Glutamatergic neuron (in vitro differentiated cells): ENCODE measurements at places on chromosomes 5 and 9. TPM values are rescaled to one million over a fixed set of nuclear protein-coding genes. Genes with fewer than 3 reads are reported as not detected.

The TMEM215 gene
- 0.27 TPM for total RNA-seq

DNA sequence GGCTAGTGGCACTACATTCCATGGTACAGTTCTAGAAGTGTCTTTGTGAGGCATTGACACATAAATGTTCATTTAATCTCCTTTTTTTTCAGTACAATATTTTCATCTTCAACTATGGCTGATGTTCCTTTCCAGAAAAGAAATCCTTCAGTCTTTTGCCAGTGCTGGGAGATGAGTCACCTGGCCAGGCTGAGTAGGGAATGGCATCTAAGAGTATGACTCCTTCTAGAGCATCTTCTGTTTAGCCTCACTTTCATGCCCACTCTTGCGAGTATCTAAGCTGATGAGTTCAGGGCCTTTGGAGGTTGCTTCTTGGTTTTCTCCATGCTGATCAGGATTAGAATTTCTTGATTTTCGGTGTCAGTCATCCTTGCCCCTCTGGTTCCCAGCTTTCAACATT, 124.4 kb downstream of the SLC28A3 start:
- DNase-seq, result no peak

- no peak for DNase-seq
Measured at GRCh38 chr9:112072721-112073638, 102.1 kb downstream of the SUSD1 start.

DNA sequence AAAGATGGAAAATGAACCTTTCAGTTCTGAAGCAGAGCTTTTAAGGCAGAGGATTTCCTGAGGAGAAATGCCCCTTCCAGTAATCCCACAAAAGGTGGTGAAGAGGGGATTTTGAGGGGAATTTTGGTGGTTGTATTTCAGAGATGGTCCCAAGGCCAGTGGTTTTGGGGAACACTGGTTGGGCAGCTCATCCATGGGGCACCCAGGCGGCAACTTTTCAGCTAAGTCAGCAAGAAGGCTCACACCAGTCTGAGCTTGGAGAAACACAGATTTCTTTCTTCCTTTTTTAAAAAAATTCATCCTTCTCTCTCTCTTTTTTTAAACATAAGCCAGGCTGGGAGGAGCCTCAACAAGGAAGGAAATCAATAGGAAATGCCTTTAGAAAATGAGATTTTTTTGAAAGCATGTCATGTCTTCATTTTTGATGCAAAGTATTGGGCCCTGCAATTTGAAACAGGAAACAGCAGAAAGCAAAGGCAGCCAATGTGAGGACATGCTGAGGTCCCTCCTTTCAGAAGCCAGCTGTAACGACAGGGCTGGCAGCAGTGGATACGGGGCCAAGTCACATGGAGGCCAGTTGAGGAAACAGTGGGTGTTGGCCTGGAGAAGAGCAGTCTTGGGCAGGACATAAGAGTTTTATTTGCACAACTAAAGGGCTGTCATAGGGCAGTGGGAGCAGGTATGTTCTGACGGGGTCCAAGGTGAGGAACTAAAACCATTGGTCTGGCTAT, 155.3 kb upstream of the KLF4 start:
- DNase-seq, result no peak

- DNase-seq, result no peak
Measured at GRCh38 chr5:76469656-76470290, 66.7 kb downstream of the IQGAP2 start.

DNA sequence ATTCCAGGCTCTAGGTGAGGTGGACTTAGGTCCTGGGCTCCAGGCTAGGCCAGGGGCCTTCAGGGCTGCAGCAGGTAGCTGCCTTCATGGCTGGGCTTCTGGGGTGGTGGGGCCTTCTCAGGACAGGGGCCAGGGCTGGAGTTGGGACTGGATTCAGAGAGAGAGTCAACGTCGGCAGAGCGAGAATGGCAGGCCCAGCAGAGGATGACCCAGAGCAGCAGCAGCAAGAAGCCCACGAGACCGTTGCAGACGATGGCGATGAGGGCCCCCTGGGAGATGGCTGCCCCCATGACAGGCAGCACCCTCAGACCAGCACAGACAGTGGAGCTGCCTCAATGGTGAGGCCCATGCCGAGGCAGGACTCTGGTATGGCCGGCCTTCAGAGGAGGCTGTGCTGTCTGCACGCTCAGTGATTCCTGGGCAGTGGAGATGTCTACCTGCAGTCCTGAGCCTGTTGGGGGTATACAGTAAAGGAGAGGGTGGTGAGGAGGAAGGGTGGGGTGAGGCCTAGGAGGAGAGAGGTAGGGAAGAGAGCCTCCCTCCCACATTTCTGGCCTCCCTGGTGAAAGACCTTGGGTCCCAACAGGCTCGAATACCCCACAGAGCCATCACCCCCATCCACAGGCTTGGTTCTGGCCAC, 1.3 kb downstream of the ENHO start:
- no peak for DNase-seq

DNA sequence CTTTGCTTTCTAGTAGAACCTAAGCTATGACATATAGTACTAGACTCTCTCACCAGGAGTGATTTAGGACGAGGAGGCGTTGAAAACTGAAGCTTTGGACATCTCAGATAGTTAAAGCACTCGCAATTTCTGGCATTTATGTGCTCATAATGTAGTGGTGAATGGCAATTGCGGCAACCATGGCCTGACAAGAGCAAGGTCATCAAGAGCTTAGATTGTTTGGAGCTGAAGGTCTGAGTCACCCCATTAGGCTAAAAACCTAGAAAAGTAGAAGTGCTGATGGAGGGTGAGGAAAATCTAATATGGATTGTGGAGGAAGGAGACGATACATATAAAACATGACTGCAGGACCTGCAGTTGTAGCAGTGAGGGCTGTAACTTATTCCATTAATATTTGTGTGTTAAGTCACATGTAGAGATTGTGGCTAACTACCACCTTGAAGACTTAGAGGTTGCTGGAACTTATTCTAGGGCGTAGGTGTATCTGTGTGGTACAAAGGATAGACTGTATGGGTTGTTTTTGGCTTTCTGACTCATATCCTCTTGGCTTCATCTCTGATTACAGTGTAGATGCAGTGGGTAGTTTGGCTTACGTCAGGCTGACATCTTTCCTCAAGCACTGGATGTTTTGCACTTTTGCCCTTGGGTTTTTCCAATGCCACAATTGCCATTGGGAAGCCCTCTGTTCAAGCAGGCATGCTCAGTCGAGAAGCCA, 138.9 kb upstream of the CDKN2B start:
- no peak for DNase-seq

The SLC23A1 gene
- not detected for total RNA-seq

DNA sequence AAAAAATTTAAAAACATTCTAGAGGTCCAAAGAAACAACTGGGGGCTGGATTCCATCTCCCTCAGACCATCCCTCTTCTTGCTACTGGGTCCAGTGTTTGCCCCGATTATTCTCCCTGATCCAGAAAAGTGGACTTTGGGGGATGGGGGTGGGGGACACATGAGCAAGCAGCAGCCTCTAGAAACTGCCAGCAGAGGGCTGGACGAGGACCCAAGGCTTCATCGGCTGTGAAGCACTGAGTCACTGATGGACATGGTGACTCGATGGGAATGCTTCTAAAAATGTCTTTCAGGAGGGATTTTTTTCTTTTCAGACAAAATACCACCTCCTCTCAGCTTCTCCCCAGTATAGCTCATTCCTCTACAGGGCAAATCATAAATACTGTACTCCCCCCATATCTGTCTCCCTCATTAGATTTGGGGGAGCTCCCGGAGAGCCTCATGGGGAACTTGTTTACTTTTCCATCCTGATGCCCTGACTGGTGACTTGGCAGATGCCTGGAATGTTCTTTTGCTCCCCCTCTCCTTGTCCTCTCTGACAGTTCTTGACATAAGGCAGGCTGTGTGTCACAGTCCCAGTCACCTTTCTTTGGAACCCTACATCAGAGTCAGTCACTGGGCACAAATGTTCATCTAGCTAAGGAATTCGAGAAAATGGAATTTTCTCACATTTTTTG, 67.2 kb upstream of the STC2 start:
- DNase-seq, result no peak

DNA sequence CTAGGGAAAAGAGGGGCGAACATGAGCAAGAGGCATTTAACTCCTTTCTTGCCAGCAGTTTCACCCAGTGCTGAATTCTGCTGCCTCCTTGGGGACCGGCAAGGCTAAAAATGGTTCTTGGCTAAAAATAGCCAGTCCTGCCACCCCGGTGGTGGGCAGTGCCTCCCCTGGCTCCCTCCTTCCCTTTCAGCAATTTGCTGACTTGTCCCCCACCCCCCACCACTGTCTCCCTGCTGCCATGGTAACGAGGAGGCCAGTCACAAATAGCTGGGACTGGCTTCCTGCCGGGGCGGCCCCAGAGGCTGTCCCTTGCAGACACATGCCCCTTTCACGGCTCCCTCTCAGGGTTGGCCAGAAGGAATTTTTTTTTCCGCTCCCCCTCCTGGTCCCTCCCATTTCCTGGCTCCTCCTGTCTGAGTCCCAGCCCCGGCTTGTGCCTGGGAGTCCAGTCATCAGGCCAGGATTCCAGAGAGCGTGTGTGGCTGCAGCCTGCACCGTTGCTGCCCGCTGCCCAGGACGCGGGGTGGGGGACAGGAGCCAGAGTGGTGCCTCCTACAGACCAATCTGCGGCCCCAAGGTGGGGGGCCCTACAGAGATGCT, 130.3 kb downstream of the RGS3 start:
- DNase-seq, result peak; percentile 85

- DNase-seq, result no peak
Measured at GRCh38 chr5:53089481-53089991, 20.0 kb downstream of the MOCS2 start.

DNA sequence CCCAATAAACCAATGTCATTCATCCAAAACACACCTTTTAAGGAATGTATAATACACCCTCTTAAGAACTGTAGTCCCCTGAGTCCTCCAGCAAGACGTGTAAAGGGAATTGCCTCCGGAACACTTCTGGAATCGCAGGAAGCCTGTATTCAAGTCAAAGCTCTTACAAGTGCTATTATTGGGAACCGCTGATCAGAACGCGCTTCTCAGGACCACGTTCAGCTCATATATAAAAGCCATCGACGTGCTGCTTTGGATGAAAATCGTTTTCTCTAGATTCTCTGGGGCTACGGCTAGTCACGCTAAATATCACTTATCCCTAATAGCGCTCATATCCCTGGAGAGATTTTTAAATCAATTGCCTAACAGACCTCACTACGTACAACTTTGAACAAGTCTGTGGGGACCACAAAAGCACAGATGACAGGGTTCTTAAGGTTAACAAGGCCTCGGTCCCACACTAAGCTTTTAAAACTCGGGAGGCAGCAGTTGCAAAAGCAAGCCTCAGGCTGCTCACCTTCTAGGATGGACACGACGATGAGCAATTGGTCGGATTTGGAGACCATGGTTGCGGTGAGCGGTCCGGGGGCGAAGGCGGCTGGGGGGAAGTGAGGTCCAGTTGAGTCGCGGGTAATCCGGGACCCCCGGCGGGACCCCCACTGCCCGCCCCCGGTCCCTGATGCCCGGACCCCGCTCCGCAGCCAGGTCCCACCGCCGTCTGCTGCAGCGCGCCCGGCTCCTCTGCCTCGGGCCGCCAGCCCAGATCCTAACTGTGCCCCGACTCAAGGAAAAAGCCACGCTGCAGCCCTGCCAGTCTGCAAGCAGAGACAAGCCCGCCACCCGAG, 548 bp downstream of the CEP120 start:
- no peak for DNase-seq

- peak; percentile 63 for DNase-seq
Measured at GRCh38 chr9:130042406-130042884, 544 bp downstream of the FNBP1 start.

DNA sequence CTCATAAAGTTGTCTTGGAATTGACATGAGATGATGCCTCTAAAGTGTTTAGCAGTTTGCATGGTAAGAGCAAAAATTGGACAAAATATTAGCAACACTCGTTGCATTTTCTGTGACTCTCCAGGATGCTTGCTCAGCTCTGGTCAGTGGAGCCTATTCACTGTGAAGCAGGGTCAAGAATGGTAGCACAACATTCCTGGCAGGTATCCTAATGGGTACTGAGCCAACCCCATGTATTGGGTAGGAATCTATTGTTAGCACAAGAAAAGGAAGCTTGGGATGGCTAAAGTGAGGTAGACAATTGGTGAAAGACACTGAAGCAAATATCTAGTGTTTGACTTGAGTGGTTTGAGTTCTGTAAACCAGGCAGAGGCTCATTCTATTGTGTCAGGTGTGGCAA, 10.4 kb upstream of the ACTBL2 start:
- DNase-seq, result no peak

DNA sequence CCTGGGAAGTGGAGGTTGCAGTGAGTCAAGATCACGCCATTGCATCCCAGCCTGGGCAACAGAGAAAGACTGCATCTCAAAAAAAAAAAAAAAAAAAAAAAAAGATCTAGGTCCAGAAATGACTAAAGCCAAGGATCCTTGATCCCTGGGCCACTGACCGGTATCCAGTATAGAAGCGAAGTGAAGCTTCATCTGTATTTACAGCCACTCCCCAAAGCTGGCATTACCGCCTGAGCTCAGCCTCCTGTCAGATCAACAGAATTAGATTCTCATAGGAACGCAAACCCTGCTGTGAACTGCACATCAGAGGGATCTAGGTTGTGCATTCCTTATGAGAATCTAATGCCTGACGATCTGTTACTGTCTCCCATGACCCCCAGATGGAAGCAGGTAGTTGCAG, 9.3 kb downstream of the CSNK1A1 start:
- DNase-seq, result no peak

- no peak for DNase-seq
Measured at GRCh38 chr9:20786807-20787206, 102.7 kb downstream of the FOCAD start.

The ABO gene
- not detected for total RNA-seq

The PCDHGA7 gene
- total RNA-seq, result 4.2 TPM

The SLC34A3 gene
- total RNA-seq, result not detected

DNA sequence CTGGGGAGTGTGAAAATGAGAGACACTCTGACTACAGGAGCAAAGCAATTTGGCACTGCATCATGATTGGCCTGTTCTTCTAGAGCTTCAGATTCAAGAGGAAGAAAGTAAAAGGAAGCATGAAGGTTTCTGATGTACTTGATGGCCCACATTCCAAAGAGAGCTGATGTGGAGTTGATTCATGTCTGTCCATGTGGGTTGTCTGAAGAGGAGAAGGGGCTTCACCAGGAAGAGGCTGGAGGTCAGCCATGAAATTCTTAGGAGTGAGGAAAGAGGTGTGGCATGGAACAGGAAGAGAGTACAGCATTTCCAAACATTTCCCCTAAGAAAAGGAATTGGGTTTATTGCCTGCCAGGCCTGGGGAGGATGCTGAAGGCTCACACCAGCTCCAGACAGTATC, 70.7 kb downstream of the PTCD2 start:
- no peak for DNase-seq

DNA sequence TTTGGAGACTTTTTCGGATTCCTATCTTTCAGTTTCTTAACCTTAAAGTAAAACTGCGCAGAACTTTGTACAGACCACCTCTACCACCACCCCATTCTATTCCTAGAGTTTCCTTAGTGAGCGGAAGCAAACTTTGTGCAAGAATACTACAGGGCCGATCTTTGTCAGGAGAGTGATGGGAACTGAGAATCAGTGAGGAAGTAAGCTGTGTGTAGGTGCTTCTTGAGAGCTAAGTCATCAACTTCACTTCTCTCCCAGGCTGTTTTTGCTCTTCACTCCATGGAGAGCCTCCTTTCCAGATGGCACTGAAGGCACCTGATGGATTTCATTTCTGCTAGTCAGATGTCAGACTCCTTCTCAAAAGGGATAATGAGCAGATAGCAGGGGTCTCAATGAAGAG, 127.3 kb downstream of the SPATA31D1 start:
- no peak for DNase-seq
